ENCODE measurements at places on chromosomes 16 and 17. TPM values are rescaled to one million over a fixed set of nuclear protein-coding genes. Genes with fewer than 3 reads are reported as not detected.

DNA sequence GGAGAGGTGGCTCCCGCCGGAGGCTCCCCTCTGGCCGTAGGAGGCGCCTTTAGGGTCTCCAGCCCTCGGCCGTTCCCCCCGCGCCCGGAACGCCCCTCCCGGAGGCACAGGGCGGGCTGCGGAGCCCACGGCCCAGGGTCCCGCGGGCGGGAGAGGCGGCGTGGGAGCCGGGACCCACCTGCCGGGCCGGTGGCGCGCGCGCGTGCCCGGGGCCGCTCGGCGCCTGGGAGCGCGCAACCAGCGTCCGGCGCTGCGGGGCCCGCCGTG is at the start of gene MIF4GD:
TSS of gene MIF4GD (minus strand) at position 266 of the 267 bp plus-strand sequence. CDS start 1,036 bp downstream, outside the sequence.
- H3K27me3 ChIP-seq: no peaks in the 10 kb centered on the region
- peak within 1 kb of the TSS; percentile 85 for H3K27ac ChIP-seq
- H3K36me3 ChIP-seq: peaks cover 21% of the 10 kb centered on the region
- peak within 1 kb of the TSS; percentile 95 for H3K4me3 ChIP-seq

GRCh38 chr17:17804007-17804406 is 32.8 kb downstream of the SREBF1 start:
- no peaks in the 10 kb centered on the region for H3K27me3 ChIP-seq
- no peak overlapping the region for H3K4me3 ChIP-seq
- H3K27ac ChIP-seq: no peak overlapping the region
- no peak for DNase-seq
- H3K4me1 ChIP-seq: no peaks in the 10 kb centered on the region

KRTAP2-3 gene
- total RNA-seq: not detected

TP53TG3F gene
- total RNA-seq: not detected

SLC25A39 gene
- 65.5 TPM for total RNA-seq
